ENCODE measurements at places on chromosomes 13 and 19. TPM values are rescaled to one million over a fixed set of nuclear protein-coding genes. Genes with fewer than 3 reads are reported as not detected.

GPI gene
- total RNA-seq: 870 TPM

MBNL2 gene
- total RNA-seq: 15.8 TPM

DIAPH3 gene
- 25.4 TPM for total RNA-seq

DNA sequence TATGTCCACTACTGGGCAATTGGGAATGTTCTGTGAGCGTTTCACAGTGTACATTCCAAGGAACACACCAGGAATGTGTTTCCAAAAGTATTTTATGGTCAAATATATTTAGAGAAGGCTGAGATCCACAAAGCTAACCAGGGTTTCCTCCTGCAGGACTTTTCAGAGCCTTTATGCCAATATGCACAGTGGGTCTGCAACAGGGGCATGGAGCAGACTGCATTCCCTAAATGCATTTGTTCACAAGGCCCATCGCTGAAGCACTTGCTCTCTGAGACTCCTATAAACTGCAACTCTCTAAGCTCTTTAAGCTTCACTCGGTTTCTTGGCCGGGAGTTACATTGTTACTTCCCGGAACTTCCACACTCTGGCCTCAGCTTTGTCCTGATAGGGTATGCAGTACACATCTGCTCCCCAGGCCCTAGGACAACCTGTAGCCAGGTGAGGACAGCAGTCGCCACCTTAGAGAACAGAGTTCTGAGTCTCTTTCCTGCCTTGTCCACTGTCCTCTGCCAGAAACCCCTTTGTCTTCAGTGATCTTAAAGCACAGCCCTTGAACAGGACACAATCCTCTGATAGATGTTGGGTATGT, 33.5 kb downstream of the FBN3 start:
- DNase-seq: no peak

DNA sequence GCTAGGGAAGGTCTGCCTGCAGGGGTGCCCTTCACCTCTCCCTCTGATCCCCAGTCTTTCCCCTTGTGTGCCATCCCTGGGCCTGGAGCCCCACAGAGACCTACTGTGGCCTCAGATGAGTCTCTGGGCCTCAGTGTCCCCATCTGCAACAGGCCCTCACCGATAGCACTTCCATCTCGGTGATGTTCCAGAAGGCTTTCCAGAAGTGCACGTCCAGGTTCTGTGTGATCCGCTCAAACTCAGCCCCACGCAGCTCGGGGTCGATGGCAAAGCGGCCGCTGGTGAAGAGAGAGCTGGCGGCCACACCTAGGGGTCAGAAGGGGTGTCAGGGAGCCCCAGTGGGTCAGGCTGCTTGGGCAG, 17.7 kb upstream of the CNFN start:
- no peak for DNase-seq

Data from activated CD8-positive, alpha-beta T cell treated with anti-CD3 and anti-CD28 coated beads for 36 hours (primary cell).